ENCODE measurements at places on chromosomes 2 and 18.

DNA sequence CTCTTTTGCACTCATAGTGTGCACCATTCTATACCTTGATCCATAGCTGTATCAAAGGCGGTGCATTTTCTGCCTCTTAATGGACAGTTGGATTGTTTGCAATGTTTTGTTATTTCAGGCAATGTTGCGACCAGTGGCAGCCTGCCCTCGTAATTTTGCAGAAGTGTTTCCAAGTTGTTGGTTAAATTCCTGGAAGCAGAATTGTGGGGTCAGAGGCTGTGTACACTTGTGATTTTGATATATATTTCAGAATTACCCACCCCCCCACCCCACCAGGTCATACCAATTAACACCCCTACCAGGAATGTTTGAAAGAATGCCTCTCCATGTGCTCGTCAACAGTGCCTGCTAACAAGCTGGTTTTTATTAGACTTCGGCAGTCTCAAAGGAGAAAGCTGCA is 32.4 kb upstream of the IL1R1 start:
- no peak for DNase-seq

- no peak for DNase-seq
These were observed 1466.8 kb upstream of the NXPH2 start for GRCh38 chr2:140246957-140247356.

- no peak for DNase-seq
These were observed 7.7 kb upstream of the SERPINE2 start for GRCh38 chr2:224046752-224047151.

DNA sequence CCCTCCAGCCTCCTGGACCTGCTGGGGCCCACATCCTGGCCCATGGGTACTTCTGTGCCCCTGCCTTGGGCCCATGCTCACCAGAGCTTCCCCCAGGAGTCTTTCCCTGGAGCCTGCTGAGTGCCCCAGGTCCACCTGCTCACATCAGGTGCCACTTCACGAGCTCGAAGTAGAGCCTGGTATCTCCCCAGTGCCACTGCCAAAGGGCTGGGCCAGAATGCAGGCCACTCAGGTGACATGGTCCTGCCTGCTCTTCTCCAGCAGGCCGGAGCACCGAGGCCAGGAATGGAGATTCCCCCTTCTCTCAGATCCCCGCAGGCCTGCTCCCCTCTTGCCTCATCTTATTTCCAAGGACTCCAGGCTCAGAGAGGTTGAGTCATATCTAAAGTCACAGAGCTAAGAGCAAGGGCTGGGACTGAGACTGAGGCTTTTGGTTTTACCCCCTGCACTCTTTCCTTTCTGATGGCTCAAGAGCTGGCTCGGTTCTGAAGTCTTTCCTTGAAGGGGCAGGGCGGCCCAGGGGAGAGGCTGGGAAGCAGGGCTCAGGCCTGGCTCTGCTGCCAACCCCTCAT is 79.2 kb downstream of the HS1BP3 start:
- no peak for DNase-seq

DNA sequence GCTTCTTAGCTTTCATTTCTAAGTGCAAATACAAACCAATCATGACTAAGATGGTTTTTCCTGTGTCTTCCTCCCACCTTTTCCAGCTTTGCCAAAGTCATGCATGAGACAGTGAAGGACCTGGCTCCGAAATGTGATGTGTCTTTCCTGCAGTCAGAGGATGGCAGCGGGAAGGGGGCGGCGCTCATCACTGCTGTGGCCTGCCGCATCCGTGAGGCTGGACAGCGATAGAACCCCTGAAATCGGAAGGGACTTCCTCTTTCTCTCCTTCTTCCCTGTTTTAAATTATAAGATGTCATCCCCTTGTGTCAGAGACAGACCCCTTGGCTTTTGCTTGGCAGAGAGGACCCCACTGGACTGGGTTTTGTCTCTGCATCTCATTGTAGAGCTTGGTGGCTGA is 56.8 kb downstream of the HK2 start:
- no peak for DNase-seq

DNA sequence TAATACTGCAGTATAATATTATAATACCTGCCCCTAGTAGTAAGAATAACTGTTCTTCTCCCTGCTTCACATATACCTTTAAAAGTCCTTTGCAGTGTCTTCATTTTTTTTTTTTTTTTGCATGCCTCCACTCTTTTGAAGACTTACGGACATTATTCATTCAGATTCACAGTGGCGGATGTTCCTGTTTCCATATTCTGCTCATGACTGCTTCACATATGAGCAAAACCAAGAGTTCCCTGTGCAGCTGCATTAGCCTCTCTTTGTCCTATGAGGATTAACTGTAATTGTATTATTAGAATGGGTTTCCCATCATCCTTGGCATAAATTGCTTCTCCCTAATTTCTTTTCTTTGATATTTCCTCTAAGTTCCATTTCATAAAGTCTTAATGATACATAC is 12.8 kb downstream of the IL18RAP start:
- no peak for DNase-seq

DNA sequence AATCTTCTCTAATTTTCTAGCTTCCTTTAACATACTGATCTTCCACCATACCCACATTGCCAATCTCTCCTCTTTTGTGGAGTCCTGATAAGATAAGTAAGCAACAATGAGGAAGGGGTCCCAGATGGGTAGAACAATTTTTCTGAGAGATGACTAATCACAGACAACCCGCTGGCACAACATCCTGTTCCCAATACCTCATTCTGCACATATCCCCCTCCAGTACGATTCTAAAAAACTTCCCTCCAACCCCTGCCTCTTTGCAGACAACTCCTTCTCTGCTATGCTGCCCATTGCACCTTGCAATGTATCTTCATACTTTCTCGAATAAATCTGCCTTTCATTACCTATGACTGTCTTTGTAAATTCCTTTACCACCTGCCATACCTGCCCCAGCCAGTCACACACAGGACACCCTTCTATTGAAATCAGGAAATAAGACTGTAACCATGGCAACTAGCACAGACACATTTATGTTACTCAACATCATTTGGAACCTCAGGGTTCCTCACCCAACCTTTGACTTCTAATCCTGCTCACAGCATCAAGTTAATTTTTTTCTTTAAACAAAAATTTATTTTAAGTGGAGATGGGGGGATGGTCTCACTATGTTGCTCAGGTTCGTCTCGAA is 7.4 kb upstream of the EXOC6B start:
- no peak for DNase-seq

GRCh38 chr18:12408247-12408869 is 629 bp downstream of the PRELID3A start:
- peak; percentile 42 for DNase-seq

DNA sequence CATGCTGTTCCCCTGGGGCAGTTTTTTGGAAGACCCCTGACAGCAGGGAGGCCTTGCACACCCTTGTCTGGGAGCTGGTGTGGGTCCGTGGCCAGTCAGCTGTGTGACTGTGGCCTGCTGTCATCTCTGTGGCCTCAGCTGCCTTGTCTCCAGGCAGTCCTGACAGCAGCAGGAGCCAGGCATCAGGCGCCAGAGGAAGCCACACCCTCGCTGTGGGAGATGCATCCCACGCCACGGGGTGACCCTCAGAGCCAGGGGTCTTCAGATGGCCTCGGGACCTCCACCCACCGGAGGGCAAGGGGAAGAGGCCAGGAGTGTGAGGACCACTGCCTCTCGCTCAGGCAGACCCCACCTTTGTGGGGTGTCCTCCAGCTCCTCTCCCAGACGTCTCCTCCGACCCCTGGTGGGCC is 5.0 kb downstream of the BOK start:
- DNase-seq = no peak

DNA sequence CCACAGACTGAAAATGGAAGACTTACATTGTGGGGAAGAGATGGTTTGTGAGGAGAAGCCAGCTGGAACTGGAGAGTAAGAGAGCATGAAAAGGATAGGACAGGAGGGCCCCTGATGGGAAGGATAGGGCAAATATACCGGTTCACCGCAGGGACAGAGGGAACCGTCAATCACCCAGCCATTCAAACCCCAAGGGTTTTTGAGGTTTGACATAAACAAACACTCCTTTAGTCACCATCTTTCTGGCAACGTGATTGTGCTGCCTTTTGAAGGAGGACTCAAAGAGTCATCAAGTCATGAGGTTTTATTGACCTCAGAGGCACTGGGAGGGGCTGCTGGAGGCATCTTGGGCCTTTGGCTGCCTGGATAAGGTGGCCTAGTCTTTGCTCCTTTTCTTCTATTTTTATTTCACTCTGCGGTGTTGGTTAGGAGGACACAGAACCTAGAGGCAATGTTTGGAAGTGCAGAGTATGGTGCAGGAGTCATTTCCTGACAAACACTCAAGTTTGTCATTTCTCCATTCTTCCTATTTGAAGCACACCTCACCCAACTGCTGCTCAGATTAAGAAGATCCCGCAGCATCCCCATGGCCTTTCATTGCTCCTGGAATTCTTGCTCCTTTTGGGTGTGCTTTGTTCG is 487.3 kb upstream of the SPRED2 start:
- DNase-seq = no peak

DNA sequence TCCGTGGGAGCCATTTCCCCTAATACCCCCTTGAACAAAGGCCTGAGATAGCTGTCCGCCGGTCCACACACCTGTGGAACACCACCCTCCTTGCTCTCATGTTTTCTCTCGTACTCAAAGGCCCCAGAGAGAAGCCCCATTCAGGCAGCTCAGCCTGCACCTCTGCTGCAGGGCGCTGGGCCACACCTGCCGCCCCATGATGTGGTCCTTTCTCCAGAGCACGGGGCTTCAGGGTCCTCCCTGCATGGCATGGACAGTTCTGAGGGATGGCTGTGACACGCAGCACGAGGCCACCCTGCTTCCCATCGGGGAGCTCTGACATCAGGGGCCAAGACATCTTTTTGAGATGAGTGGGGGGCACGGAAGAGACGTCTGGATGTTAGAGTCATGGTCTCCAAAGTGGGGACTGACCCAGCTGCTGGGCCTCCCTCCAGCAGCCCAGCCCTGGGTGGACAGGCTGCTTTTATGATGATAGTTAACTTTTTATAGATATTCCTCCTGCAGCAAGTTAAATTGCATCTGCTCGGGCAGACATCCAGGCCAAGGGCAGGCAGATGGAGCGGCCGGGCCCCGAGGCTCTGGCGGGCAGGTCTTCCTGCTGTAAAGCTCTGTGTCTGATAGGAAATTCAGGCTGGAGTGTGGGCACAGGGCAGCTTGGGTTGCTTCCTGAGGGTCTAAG is 56.7 kb downstream of the SDC1 start:
- DNase-seq = no peak

GRCh38 chr2:225282858-225283710 is 116.4 kb upstream of the NYAP2 start:
- no peak for DNase-seq

GRCh38 chr18:38883111-38883510 is 1317.5 kb upstream of the CELF4 start:
- no peak for DNase-seq

GRCh38 chr2:140246058-140246457 is 1465.9 kb upstream of the NXPH2 start:
- DNase-seq = no peak

GRCh38 chr2:145692971-145693478 is 1173.1 kb upstream of the ZEB2 start:
- DNase-seq = no peak

GRCh38 chr18:67464499-67464898 is 52.0 kb downstream of the DSEL start:
- no peak for DNase-seq

DNA sequence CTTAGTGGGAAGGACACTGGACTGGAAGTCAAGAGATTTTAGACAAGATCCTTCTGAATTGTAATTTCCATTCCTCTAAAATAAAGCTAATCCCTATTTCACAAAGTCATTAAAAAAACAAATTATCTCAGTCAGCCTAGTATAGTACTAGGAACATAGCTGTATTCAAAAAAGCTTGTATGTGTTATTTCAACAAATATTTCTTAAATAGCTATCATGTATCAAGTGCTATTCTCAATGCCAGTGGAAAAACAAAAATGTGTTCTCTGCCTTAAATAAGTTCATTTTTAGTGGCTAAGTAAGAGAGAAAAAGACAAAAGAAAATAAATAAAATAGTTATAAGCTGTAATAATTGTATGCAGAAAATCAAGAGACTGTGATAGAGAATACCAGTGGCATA is 541.8 kb upstream of the CDH2 start:
- DNase-seq = no peak

DNA sequence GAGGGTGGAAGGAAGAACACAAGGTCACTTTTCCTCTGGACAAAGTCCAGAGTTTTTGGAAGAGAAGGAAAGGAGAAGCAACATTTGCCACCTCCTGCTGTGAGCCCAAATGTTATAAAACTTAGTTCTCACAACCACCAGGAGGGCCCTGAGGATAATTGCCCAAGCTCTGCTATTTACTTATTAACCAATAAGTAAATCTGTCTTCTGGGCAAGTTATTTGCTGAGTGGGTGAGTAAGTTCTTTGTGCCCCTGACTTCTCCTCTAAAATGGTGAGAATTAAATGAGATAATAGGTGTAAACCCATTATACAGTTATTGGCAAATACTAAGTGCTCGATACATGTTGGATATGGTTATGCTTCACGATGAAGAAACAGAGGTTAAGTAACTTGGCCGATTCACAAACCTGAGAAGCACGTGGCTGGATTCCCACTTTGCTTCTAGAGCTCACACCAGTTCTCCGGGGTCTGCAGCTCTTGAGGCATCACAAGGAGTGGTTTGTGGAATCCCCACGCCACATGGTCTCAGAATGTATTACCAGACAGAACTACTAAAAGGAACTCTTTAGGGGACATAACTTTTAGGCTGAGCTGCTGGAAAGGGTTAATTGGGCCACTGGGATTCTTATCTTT is 164.1 kb downstream of the MYCN start:
- DNase-seq = no peak

- DNase-seq = no peak
These were observed 126.3 kb upstream of the HS6ST1 start for GRCh38 chr2:128444816-128445522.

DNA sequence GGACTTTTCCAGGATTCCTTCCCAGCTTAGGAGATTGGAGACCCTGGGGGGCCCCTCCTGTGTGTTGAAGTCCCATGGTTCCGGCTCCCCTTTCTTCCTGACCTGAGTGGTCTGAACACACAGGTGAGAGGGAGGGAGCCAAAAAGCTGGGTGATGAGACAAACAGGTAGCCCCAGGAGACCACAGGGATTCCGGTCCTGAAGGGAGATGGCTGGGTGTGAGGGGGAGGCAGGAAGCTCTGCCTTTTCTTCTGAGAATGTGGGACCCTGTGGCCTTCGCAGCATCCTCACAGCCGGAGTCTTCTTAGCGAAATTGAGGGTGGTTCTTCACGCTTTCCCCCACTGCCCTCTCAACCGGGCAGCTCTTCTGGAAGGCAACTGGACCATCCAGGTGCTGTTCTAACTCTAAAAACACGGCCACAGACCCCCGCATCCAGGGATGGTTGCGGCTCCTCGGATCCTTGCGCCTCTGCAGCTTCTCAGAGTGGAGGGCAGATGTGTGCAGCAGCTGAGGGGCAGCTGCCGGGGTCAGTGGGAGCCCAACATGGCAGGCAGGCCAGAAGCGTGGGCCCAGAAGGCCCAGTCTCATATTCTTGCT is 4.4 kb downstream of the SLC66A3 start:
- no peak for DNase-seq

DNA sequence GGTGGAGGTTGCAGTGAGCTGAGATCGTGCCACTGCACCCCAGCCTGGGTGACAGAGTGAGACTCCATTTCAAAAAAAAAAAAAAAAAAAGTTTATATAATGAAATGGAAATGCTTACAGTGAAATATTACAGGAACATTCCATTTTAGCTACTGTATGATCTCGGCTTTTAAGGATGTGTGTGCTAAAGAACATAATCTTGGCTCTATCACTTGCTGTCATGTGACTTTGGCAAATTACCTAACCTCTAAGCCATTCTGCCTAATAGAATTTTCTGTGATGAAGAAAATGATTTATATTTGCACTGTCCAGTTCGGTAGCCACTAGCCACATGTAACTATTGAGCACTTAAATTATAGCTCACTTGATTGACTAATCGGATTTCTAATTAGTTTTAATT is 36.3 kb downstream of the SMAD4 start:
- no peak for DNase-seq
